ENCODE measurements at places on chromosomes 11 and 22. TPM values are rescaled to one million over a fixed set of nuclear protein-coding genes. Genes with fewer than 3 reads are reported as not detected.

DNA sequence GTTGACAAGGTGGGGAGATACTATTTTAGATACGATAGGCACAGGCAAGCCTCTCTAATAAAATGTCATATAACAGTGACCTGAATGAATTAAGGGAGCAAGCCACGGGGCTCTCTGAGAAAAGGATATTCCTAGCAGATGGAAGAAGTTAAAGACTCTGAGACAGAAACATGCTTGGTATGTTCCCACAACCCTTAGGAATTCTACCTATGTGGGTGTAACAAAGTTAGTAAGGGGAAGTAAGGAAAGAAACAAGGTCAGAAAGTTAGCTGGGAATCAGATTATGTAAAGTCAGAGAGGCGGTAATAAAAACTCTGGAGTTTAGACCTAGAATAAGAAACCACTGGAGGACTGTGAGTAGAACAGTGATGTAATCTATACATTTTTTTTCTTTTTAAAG lies 59.7 kb upstream of the GDPD4 start:
- DNase-seq: no peak
- no peak overlapping the region for H3K27ac ChIP-seq
- peaks cover 11% of the 10 kb centered on the region for H3K36me3 ChIP-seq
- H3K4me1 ChIP-seq: no peaks in the 10 kb centered on the region

- H3K4me3 ChIP-seq: no peak overlapping the region
- DNase-seq: no peak
- no peak overlapping the region for H3K27ac ChIP-seq
- H3K27me3 ChIP-seq: no peaks in the 10 kb centered on the region
Measured at GRCh38 chr11:102924851-102925380, 30.6 kb downstream of the MMP13 start.

DNA sequence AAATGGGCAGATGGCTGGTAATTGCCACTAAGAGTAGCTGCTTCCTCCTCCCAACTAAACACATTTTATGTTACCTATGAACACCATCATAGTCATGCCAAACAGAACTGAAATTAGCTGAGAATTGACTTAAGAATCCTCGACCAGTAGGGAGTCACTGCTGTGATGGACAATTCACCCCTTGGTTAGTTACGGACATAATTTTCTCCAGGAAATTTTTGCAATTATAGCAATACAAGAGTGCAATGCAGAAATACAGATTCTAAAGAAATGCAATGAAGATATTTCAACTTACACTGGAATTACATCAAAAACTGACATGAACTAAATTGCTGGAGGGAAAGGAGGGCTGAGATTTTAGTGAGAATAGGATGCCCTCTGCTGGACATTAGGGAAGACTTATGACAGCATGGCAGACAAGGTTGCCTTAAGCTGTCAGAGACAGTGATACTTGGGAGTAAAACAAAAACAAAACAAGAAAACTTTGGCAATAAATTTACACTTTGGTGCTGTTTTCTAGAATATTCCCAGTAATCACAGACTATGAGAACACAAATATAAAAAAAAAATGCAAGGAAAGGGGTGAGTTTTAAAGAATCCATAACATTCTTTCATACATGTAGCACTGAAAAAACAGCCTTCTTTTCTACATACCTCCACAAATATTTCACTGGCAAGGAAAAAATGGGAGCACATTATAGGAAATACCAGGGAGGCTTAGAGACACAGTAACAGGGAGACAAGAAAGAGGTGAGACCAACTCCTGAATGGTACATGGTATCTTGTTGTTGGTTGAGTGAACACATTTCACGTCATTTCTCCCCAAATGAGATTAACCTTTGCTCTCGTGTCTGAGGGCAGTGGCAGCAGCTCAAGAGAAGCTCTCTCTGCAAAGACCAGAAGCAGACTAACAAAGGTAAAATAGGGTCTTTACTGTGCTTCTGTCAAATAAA lies 11.2 kb upstream of the PPP2R1B start:
- H3K36me3 ChIP-seq: no peaks in the 10 kb centered on the region
- no peak overlapping the region for H3K4me3 ChIP-seq
- H3K4me1 ChIP-seq: peaks cover 31% of the 10 kb centered on the region
- DNase-seq: peak; percentile 66
- no peaks in the 10 kb centered on the region for H3K27me3 ChIP-seq
- H3K27ac ChIP-seq: peak overlapping the region; percentile 56

DNA sequence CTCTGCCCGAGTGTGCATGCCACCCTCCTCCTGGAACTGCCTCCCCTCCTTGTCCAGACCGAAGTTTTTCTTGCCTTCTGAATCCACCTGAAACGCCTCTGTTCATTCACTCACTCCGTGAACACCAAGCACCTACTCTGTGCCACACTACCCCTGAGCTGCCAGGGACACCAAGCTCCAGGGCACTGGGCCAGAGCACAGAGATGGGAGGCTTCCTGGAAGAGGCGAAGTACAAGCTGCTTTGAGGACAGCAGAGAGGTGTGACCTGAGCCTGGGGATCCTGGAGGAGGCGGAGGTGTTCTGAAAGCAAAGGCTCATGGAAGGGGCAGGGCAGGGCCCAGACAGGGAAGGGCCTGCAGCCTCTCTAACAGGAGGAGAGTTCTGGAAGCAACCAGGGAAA lies 47.5 kb downstream of the SCUBE1 start:
- DNase-seq: no peak
- no peaks in the 10 kb centered on the region for H3K27me3 ChIP-seq
- H3K27ac ChIP-seq: no peak overlapping the region
- H3K36me3 ChIP-seq: no peaks in the 10 kb centered on the region
- H3K4me1 ChIP-seq: peaks cover 16% of the 10 kb centered on the region

- H3K4me3 ChIP-seq: no peak overlapping the region
- H3K36me3 ChIP-seq: no peaks in the 10 kb centered on the region
- H3K27me3 ChIP-seq: no peaks in the 10 kb centered on the region
- H3K27ac ChIP-seq: no peak overlapping the region
Measured at GRCh38 chr11:59076876-59077571, 9.1 kb upstream of the GLYATL1B start.

- no peak overlapping the region for H3K4me3 ChIP-seq
- H3K4me1 ChIP-seq: peaks cover 12% of the 10 kb centered on the region
- DNase-seq: no peak
- H3K36me3 ChIP-seq: no peaks in the 10 kb centered on the region
- no peaks in the 10 kb centered on the region for H3K27me3 ChIP-seq
Measured at GRCh38 chr11:62961017-62961570, 23.7 kb downstream of the SLC22A6 start.

DNA sequence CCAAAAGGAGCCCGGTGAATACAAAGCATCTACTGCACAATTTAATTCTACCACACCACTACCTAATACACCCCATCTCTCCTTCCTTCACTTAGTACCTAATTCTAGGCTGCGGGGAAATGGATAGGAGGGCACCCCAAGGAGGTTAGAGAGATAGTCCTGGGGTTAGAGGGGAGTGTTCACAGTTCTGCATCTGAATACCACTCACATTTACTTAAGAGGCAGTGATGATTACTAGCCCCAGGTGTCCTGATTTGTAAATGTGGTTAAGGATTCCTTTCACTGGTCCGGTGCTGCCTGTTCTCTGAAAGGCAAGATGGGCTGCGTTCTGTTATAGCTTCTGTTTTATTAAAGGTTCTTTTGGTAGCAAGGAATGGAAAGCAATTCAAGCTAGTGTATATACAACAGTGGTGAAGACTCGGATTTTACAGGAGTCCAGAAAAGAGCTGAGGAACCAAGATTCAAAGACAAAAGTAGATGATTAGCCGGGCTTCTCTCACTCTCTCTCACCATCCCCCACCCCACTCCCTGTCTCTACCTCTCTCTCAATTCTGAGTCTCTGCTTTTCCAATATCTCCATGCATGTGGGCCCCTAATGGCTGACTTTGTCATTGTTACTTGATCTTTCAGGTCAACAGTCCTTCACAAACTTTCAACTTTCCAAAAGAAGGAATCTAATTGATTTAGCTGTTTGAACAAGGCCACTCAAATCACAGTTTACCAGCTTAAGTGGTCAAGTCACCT lies 8.7 kb upstream of the KCNA4 start:
- H3K4me3 ChIP-seq: no peak overlapping the region
- H3K4me1 ChIP-seq: no peaks in the 10 kb centered on the region
- no peak overlapping the region for H3K27ac ChIP-seq
- no peaks in the 10 kb centered on the region for H3K36me3 ChIP-seq

DNA sequence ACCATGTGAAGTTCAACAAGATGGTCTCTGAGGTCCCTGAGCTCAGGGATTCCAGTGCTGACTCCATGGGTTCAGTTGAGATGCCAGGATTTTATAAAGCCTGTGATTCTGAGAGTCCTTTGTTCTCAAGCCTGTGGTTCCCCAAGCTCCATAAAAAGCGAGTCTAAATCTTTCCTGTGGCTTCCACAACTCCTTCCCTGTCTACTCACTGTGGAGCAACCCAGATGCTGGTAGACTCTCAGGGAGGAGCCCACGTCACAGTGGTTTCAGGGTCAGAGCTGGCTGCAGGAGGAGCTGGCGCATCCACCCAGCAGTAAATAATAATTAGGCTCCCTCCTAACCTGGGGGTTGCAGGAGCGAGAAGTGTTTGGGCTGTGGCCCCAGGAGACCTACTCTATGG lies 2.0 kb upstream of the RELT start:
- no peak overlapping the region for H3K27ac ChIP-seq
- peaks cover 3% of the 10 kb centered on the region for H3K36me3 ChIP-seq
- no peak overlapping the region for H3K4me3 ChIP-seq

DNA sequence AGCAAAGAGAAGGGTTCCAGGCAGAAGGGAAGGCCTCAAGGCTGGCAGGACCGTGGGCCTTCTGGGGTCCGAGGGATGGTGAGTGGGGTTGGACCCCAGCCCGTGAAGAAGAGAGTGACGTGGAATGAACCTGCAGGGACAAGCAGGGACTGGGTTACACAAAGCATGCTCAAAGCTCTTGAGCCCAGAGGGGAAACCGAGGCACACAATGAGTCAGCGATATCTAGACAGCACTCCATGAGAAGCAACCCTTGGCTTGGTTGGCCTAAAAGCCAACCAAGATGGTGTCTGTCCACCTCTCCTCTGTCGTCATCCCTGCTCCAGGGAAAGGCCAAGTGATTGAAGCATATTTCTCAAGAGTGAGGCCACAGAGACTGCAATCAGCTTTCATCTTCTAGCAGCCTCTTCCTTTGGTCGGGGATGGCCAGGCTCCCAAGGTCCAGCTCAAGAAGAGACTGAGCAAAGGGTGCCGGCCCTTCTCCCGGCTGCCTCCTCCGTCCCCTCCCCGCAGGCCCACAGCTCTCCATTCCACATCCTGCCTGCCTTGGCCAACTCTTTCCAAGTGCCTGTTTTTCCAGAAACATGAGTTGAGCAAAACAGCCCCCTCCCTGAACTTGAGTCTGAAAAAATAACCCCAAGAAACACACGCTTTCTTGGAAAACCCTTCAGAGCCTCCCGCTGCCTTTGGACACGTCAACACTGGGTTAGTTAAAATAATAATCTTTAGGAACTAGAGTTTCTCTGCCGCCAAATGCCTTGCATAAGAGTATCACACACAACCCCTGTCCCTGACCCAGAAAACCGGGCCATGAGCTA lies 556.6 kb downstream of the MIAT start:
- peak; percentile 58 for DNase-seq
- H3K27me3 ChIP-seq: no peaks in the 10 kb centered on the region
- peaks cover 29% of the 10 kb centered on the region for H3K4me1 ChIP-seq
- peak overlapping the region; percentile 88 for H3K27ac ChIP-seq

DNA sequence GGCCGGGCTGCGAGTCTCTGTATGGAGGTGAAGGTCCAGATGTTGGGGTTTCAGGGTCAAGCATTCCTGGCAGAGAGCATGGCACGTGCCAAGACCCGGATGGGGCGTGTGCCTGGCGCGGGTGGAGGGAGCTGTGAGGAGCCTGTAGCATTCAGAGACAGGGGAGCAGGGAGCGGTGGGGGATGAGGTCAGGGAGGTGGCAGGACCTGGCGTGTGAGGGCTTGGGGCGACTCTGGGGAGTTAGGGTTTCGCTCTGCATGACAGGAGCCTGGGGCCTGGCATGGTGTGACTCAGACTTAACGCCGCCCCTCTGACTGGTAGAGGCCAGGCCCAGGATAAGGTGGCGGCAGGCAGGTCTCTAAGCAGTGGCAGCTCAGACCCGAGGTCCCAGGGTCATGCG lies 103.0 kb downstream of the KCNQ1 start:
- DNase-seq: no peak
- H3K27ac ChIP-seq: no peak overlapping the region
- no peak overlapping the region for H3K4me3 ChIP-seq
- no peaks in the 10 kb centered on the region for H3K27me3 ChIP-seq
- no peaks in the 10 kb centered on the region for H3K4me1 ChIP-seq
- H3K36me3 ChIP-seq: no peaks in the 10 kb centered on the region

DNA sequence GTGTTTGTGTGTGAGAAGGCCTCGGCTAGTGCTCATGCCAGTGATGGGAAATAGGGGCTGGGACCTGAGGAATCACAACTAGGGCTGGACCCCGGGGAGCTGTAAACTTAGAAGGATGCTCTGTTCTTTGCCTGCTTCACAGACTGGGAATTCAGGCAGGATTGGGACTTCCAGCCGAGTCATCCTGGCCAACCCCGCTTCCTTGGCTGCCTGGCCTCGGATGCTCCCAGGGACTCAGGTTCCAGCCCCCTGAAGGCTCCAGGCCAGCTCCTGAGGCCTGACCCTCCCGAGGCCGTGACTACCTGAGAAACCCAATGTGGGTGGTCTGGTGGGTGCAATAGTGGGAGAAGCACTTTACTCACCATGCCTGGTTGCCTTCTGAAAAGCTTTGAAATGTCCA lies 44.7 kb downstream of the IRAG1 start:
- no peak overlapping the region for H3K27ac ChIP-seq
- no peak overlapping the region for H3K4me3 ChIP-seq
- no peaks in the 10 kb centered on the region for H3K36me3 ChIP-seq
- peaks cover 8% of the 10 kb centered on the region for H3K4me1 ChIP-seq

- DNase-seq: peak; percentile 52
- H3K27ac ChIP-seq: no peak overlapping the region
- H3K36me3 ChIP-seq: peaks cover 34% of the 10 kb centered on the region
- no peaks in the 10 kb centered on the region for H3K27me3 ChIP-seq
- peaks cover 30% of the 10 kb centered on the region for H3K4me1 ChIP-seq
Measured at GRCh38 chr11:6475936-6476335, 2.2 kb upstream of the TRIM3 start.

DNA sequence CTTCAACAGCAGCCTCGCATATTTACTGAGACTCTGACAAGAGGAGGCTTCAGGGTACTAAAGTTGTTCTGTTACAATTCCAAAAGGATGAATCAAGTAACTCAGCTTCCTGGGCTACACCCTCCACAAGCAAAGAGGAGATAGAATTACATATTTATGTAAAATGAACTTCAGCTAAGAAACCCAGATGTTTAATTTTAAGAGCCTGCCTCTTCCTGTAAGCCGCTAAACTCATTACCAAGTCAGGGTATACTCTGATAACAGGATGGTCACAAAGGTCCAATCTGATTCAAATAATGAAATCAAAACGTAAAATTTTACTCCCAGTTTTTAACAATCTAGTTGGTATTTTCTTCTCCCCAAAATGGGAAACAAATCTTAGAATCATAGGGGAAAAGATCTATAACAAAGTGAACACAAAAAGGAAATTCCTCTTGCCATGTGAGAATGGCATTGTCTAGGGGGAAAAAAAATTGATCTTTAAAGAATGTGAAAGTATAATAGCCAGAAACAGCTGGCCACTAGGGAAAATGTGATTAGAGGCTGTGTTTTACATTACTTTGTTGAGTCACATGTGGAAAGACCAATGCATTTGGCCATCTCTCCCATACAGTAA lies 30.9 kb downstream of the CHEK2 start:
- no peak overlapping the region for H3K4me3 ChIP-seq
- H3K27me3 ChIP-seq: no peaks in the 10 kb centered on the region
- H3K27ac ChIP-seq: no peak overlapping the region
- H3K36me3 ChIP-seq: peaks cover 15% of the 10 kb centered on the region

GRCh38 chr11:75814363-75814676 lies 690 bp upstream of the UVRAG start:
- H3K27ac ChIP-seq: peak overlapping the region; percentile 82
- H3K4me3 ChIP-seq: peak overlapping the region; percentile 91
- no peaks in the 10 kb centered on the region for H3K36me3 ChIP-seq
- DNase-seq: no peak

The FAM181B gene
- polyA plus RNA-seq: 5.9 TPM

The PRG3 gene
- 0.07 TPM for polyA plus RNA-seq

The GRIK4 gene
- polyA plus RNA-seq: 0.94 TPM

The VSIG2 gene
- polyA plus RNA-seq: 5.0 TPM

The KLHL35 gene
- polyA plus RNA-seq: 1.3 TPM

The GGTLC2 gene
- not detected for polyA plus RNA-seq
